ENCODE measurements at places on chromosomes 2 and 18. TPM values are rescaled to one million over a fixed set of nuclear protein-coding genes. Genes with fewer than 3 reads are reported as not detected.

- DNase-seq: no peak
Measured at GRCh38 chr2:57429831-57430230, 616.8 kb upstream of the VRK2 start.

DNA sequence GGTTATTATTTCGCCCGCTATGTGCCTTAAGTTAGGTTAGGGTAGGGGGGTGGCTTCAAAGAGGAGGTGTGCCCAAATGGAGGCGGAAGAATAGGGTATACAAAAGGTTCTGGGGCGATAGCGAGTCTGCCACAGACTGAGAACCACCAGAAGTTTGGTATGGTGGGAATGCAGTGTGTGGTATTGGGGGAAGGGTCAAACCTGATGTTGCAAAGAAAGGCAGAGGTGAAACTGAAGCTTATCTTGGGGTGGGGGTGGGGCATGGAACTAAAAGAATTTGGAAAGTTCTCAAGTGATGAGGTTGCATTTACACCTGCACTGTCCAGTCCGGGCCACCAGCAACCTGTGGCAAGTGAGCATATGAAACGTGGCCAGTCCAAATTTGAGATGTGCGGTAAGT lies 11.8 kb upstream of the CCBE1 start:
- DNase-seq: no peak

GRCh38 chr18:3667255-3668137 lies 217.5 kb downstream of the TGIF1 start:
- DNase-seq: no peak

DNA sequence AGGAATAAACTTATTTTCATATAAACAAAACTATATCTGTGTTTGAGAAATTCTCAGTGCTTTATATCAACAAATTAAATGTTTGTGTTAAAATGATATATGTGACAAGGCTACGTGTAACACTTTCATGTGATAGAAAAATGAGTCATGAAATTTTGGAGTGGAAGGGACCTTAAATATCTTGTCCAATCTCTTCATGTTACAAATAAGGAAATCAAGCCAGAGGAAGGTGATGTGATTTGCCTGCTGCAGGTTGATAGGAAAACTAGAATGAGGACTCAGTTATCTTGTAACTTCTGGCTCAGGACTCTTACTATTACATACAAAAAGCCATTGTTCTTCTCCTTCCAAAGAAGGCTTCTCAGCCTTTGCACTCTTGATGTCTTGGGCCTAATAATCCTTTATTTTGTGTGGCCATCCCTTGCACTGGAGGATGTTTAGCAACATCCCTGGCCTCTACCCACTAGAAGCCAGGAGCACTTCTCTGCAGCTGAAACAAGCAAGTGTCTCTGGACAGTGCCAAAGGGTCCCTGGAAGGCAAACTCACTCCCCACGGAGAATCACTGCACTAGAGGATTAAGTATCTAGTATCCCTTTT lies 43.0 kb upstream of the NARS1 start:
- DNase-seq: no peak

CTAGE1 gene
- not detected for total RNA-seq
